ENCODE measurements at places on chromosomes 13 and 19.

- DNase-seq: no peak
Measured at GRCh38 chr19:11168568-11168967, 13.0 kb upstream of the SPC24 start.

DNA sequence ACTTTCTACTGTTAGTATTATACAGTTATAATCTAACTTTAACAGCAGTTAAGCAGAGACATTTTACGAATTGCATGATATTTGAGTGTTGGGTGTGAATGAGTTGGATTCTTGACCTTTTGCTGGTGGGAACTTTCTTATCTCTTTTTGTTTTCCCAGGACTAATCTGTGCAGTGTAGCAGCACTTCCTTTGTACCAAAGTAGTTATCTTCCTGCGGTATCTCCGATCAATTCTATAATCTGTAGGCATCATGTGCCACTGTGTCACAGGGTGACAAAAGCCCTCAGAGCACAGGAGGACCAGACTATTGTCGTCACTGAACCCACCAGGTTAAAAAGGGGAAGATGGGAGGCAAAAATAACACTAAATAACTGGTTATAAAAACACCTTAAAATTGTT is 823.5 kb downstream of the GPC5 start:
- no peak for DNase-seq

DNA sequence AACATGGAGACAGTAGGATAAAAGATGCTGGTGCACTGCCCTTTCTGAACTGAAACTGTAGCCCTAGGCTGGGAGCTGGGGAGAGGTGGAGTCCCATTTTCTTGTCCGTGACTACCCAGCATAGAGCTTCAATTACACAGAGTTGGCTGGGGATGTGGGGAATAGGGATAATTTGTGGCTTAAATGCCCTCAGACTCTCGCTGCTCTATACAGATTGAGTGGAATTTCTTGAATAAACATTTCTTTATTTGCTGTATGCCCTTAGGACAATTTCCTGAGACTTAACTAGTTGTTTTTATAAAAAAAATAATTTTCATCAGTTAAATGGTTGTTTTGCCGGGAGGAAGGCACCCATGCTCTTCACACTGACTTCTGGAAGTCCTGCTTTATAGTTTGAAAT is 7.2 kb downstream of the IGFL2 start:
- DNase-seq: no peak

DNA sequence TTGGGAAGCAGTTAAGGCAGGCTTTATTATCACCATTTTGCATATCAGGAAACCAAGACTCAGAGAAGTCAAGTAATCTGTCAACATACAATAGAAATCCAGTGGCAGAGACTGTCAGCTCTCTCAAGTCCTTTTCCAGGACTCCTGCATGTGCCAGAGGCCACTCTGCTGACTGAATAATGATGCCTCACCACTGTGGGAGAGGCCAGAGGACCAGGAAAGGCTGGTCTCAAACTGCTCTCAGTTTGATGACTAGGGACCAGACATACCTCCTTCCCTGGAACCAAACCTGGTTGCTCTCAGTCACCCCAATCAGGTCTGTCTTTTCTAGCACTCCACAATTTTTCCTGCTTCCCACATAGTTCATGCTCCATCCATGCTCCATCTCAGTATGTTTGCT is 8.0 kb downstream of the RNASEH2B start:
- DNase-seq: no peak

DNA sequence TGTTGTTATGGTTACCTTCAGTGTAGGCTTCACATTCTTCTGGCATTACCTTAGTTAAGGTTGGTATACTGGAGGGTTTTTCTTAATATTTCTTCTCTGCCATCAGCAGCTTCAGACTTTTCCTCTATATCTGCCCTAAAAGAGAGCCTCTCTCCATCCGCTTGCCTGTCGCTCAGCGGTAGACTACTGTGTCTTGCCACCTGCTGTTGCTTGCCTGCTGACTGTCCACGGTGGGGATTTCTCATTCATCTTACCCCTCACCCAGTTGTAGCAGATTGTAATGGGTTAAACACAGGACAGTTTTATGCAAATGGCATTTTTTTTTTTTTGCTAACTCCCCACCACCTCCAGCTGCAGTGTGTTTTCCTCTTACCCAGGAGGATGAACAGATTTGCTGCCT is 577.2 kb downstream of the SLITRK5 start:
- DNase-seq: no peak

DNA sequence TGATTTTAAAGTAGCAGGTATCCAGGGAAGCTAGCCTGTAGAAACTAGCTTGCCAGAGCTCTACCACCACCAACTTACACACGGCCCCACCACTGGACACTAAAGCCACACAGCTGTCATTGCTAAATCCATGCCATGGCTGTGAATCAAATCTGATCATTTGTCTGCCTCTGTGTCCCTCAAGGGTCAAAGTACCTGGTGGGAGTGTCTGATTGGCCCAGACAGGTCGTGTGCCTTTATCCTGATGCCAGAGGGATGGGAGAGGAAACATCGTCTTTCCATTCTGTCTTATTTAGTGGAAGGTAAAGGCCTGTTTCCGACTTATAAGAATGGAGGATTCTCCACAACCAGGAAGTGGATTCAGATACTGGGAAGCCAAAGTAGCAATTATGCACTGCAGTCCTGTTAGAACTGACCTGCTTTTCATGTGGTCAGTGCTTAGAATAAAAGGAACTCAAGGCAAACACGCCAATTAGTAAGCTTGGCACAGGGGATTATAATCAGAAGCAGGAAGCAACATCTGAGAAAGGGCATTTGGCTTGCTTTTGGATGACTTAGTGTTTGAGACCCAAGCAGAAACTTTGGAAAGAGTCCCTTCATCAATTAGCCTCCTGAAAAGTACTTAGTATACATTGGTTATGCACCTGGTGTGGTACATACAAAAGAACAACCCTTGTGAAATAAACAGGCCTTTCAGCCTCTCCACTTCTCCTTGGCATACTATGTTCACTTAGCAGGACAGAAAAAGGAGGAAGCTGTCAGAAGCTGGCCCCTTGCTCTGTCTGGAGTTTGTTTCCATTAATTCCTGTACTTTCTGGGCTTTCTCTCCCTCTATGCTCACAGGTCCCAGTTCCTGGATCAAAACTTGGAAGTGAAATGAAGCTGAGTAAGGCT is 192.4 kb downstream of the NUFIP1 start:
- DNase-seq: peak; percentile 34

DNA sequence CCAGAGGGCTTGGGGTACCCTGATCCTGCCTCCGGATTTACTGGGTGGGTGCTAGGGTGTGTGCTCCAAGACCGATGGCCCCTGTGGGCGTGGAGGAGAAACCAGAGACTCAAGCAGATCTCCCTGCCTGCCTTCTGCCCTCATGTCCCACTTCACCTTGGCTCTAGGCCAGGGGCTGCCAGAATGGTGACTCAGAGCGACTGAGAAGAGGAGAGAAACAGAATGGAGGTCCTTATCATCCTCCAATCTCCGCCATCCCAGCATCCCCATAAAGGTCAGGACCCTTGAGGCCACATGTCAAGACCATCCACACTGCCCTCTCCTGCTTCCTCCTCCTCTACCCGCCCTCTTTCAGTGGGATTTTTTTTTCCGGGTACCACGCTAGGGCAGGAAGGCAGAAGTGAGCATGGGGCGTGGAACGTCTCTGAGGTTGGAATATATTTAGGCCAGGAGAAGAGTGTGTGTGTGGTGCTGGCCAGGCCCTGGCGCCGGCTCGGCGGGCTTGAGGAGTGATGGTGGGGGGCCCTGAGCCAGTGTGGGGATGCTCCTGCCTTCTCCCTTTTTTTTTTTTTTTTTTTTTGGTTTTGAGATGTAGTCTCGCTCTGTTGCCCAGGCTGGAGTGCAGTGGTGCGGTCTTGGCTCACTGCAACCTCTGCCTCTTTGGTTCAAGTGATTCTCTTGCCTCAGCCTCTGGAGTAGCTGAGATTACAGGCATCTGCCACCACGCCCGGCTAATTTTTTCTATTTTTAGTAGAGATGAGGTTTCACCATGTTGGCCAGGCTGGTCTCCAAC is 22.3 kb downstream of the IER2 start:
- peak; percentile 68 for DNase-seq

DNA sequence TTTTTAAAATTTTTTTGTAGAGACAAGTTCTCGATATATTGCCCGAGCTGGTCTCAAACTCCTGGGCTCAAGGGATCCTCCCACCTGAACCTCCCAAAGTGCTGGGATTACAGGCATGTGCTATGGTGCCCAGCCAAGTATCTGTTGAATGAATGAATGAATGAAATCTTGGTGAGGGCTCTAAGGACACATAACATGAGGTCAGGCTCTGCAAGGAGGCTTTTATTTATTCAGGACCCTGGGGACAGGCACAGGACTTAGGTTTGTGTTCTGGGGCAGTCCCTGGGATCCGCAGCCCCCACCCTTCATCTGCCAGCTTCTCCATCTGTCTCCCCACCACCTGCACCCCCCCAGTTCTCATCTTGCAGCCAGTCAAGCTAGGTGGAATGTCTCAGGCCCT is 4.6 kb downstream of the PTGIR start:
- DNase-seq: no peak

- no peak for DNase-seq
Measured at GRCh38 chr13:31614073-31614472, 125.3 kb upstream of the RXFP2 start.

GRCh38 chr19:7655581-7655980 is 13.3 kb upstream of the RETN start:
- peak; percentile 98 for DNase-seq

- no peak for DNase-seq
Measured at GRCh38 chr13:65470781-65471180, 1759.4 kb downstream of the PCDH9 start.

DNA sequence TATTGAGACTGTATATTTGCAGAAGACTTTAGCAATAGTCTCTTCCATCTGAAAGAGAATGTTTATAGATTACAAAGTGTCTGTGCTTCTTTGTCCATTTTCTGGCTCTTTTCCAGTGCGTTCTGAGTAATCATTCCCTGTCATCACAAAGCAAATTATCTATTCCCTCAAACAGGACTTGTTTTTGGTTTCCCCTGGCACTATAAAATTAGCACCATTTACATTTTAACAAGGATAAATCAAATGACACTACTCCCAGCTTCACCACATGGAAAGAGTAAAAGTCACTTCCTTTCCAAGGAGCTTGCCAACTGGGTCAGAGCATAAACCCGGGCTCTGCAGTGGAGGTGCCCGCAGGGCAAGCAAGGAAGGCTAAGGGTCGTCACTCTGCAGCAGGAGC is 88.1 kb downstream of the SHISA2 start:
- no peak for DNase-seq

DNA sequence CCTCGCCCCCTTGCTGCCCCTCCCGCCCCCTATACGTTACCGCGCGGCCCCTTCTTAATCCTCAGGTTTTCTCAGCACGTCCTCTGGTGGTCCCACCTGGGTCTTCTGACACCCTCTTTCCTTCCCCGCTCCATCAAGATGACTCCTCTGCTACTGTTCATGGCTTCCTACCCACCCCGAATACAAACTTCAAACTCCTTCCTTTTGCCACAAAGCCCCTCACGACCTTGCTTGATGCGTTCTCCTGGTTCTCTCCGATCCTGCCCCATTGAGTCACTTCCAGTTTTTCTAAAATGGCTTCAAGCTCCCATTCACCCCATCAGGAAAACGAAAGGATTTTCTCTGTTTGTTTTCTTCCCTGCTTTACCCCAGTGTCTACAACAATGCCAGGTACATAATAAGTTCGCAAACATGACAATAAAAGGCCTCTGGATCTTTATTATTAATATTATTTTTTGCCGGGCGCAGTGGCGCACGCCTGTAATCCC is 734 bp upstream of the SERTAD3 start:
- no peak for DNase-seq

GRCh38 chr13:42086582-42086981 is 38.1 kb downstream of the DGKH start:
- no peak for DNase-seq

GRCh38 chr19:28196961-28197360 is 1016.0 kb downstream of the UQCRFS1 start:
- DNase-seq: no peak

GRCh38 chr13:48162217-48162616 is 67.3 kb upstream of the MED4 start:
- DNase-seq: peak; percentile 49

DNA sequence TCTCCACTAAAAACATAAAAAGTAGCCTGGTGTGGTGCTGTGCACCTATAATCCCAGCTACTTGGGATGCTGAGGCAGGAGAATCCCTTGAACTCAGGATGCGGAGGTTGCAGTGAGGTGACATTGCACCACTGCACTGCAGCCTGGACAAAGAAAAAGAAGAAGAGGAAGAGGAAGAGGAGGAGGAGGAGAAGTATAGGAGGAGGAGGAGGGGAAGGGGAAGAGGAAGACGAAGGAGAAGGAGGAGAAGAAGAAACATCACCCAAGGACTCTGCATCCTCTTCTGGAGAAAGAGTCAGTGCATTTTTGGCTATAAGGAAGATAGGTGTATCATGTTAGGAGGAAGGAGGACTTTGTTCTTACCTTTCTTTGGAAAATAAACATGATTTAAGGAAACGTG is 13.0 kb upstream of the FPR3 start:
- DNase-seq: peak; percentile 49

DNA sequence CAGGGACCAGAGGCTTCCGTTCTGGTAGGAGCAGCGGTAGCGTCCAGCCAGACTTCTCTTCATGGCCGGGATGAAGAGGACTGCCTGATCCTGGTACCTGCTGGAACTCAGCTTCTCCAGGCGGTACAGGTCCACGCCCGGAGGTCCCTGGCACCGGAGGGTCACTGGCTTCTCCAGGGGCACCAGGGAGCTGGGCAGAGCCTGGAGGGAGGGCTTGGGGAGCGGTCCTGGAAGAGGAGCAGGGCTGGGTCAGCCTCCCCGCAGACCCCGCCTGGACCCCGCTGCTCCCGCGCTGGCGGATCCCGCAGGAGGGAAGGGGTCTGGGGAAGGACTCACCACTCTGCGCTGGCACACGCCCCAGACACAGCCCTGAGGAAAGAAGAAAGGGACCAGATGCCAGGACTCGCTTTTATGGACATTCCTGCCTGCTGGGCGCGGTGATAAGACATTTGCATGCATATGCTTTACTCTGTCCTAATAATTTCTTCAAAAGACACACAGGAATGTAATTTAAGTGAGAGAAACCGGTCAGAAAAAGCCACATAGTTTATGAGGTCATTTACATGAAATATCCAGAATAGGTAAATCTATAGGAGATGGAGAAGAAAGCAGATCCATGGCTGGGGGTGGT is 5.8 kb downstream of the GP6 start:
- DNase-seq: no peak

Data from inflammatory macrophage treated with lipopolysaccharide for 4 hours (primary cell).